Activated CD4-positive, alpha-beta T cell treated with anti-CD3 and anti-CD28 coated beads, Interleukin-2, Interleukin-4, amounts not matched to agents 100 ng/mL and 50 ng/mL, durations not matched to agents 16 hours and 8 hours (primary cell): ENCODE measurements at places on chromosomes 12 and 14.

DNA sequence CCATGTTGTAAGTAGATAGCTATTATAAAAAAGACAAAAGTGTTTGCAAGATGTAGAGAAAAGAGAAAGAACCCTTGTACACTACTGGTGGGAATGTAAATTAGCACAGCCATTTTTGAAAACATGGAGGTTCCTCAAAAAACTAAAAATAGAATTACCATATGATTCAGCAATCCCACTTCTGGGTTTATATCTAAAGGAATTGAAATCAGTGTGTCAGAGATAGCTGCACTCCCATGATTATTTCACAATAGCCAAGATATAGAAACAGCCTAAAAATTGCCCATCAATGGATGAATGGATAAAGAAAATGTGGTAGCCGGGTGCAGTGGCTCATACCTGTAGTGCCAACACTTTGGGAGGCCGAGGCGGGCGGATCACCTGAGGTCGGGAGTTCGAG, 9.2 kb downstream of the PSMC6 start:
- DNase-seq = no peak

DNA sequence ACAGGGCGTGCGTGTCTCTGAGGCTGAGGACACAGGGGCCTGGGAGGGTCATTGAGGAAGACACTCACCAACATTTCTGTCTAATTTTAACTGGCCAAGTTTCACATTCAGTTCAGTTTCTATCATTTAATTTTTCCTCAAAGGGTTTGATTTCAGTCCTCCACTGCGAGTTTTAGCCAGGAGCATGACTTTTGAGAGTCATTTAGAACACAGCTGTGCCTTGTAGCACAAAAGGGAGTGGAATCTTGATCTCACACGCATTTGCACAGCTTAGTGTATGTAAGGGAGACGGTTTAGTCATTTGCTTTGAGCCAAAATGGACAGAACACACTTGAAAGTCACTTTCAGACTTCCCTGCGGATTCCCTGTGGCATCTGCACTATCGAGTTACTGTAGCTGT, 1090.8 kb downstream of the BCL11B start:
- DNase-seq = no peak

- DNase-seq = no peak
Observed at GRCh38 chr14:28323951-28324741, 442.4 kb upstream of the FOXG1 start.

DNA sequence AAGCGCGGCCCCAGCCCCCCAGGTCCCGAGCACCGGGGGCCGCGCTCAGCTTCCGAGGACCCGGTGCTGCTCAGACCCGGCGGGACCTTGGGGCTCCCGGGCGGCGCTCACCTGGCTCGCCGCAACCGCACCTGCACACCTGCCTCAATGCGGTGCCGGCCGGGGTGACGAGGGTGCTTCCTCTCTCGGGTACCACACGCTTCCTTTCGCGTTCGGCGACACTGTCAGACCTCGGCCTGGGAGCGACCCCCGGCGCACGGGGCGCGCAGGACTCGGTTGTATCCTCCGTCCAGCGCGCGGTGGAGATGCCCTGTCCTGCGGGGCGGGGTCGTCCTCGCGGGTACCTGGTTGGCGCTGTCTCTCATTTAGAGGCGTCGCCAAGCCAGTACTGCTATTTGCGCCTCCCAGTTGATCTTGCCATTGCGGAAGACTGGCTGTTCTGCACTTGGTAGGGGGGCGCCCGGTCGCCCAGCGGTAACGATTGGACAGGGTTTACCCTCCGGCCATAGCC, 718 bp downstream of the PACS2 start:
- DNase-seq = no peak
